ENCODE measurements at places on chromosomes 13 and 19.
A peak's percentile ranks its signal among the peaks of the same experiment; 100 is the strongest.

- DNase-seq, result no peak
These were observed 8.5 kb upstream of the SLC25A15 start for GRCh38 chr13:40780822-40781401.

GRCh38 chr13:30966101-30966500 lies 33.6 kb downstream of the TEX26 start:
- DNase-seq, result no peak

- DNase-seq, result no peak
These were observed 1.1 kb downstream of the CNOT3 start for GRCh38 chr19:54138489-54139256.

GRCh38 chr19:43572171-43572588 lies 3.1 kb downstream of the XRCC1 start:
- no peak for DNase-seq

GRCh38 chr13:33262062-33262487 lies 23.5 kb downstream of the STARD13 start:
- peak; percentile 39 for DNase-seq

GRCh38 chr19:46919324-46919723 lies 58.5 kb downstream of the ARHGAP35 start:
- DNase-seq, result no peak

DNA sequence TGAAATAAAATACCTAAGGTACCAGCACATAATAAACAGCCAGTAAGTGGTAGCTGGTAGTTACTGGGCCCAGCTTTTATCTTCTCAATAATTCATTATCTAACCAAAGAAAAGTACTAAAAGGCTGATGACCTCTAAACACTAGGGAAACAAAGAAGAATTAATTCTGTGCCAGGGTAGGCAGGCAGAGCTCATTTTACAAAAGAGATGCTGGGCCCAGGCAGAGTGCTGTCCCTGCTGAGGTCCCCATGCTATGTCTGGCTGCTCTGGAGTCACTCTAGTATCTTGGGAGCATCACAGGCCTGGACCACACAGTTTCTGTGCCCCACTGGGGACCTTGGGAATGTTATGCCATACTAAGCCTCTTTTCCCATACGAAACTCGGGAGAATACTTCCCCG lies 18.2 kb downstream of the ZNF507 start:
- no peak for DNase-seq

- DNase-seq, result no peak
These were observed 440.4 kb upstream of the PRR20A start for GRCh38 chr13:56700324-56700723.

- peak; percentile 29 for DNase-seq
These were observed 25.0 kb upstream of the TNFSF11 start for GRCh38 chr13:42548731-42549551.

GRCh38 chr19:54029301-54029700 lies 34.4 kb downstream of the VSTM1 start:
- DNase-seq, result no peak

GRCh38 chr19:45097776-45098520 lies 5.0 kb downstream of the PPP1R37 start:
- DNase-seq, result no peak

DNA sequence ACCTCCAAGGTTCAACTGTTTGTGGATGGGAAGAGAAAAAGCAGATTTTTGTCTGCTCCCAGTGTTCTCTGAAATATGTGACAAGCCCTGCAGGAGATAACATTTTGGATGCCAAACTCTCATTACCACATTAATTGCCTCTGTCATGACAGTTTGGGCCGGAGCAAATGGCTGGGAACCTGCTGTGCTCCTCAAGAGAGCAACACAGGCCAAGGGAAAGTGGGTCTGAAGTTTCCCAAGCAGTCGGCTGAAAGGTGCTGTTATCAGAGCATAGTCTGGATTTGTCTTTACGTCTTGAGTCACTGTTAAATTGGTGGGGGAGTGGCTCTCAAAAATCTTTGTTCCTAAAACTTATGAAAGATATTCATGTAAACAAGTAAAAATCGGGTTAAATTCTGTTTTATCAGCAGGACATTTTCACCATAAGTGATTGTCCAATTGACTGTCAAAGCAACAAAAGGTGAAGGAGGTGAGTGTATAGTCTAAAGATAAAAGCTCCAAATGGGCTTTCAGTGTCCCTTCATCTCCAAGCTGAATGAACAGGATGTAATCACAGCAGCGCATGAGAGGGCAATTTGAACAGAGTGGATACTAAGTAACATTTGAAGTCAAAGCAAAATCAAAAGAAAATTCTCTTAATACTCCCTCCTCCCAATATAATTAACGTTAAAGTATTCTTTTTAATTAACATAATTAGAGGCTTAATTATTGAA lies 844.8 kb downstream of the PCDH17 start:
- DNase-seq, result no peak

DNA sequence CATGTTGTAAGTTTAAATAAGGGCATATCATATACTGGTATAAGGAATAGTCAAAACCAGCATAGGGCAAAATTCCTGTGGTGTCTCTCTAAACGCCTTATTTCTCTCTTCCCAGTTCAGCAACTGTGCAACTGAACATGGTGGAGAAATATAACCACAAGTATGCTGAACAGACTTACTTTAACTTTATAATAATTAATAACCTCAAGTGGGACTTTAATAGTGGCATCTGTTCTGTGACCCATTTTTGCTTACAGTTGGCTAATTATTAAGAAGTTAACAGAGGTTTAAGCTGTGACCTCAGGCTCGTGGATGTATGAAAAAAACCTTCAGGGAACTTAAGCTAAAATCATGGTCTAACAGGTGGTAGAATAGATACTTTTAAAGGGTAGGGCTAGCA lies 54.3 kb downstream of the MICU2 start:
- no peak for DNase-seq

GRCh38 chr13:62595976-62596375 lies 1180.3 kb upstream of the PCDH20 start:
- DNase-seq, result no peak

GRCh38 chr19:4676955-4677731 lies 7.0 kb upstream of the MYDGF start:
- DNase-seq, result peak; percentile 34

DNA sequence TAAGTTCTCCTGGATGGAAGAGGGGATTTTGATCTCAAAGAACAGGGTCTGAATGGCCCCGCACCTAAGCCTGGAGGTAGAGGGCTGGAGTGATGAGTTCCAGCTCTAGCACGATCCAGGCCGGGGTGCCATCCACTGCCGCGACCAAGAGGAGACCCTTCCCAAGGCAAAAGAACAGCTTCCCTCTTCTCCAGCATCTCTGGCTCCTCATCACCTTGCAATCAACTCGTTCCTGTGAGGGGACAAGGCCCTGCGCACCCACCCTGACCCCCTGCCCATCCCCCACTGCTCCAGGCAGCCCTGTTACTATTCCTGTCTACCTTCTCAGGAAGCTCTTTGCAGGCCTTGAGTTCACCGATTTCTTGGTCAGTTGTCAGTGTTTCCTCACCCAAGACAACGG lies 17.8 kb downstream of the COL4A1 start:
- no peak for DNase-seq

- no peak for DNase-seq
These were observed 40.5 kb upstream of the POMP start for GRCh38 chr13:28618230-28618994.

- no peak for DNase-seq
These were observed 1151.0 kb downstream of the DIAPH3 start for GRCh38 chr13:59012731-59013130.

DNA sequence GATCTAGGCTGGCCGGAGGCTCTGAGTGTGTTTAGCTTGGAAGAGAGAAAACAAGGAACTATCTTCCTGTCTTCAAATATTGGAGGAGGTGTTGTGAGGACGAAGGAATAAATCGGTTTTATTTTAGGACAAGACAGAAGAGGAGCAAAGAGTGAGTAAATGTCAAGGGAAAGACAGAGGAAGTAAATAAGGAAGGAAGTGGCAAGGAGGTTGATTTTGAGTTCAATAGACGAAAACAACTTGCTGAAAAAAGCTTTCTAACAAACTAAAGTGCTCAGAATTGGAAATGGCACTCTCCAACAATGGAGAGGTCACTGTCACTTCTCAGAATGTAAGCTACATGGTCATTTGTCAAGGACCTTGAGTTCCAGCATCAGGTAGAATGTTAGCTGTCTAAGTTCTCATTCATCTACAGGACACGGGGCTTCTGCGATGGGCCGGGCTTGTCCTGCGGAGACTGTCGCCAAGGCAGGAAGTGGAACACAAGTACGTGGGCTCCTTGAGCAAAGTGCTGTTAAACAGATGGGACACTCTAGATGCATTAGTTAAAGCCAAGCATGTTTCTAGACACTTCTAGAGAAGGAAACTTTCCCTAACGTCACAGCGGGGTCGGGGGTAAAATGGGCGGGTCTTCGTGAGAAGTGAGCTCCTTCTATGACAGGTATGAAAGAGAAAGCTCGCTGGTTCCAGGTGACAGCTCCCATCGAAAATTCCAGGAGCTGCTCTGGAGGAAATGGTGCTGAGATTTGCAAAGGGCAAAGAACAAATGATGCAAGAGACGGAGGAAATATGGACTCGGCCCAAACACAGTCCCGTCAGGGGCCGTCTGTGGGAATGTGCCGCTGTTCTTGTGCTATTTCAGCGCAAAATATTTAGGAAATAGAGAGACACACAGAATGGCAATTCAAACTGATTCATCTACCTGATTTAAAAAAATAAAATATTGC lies 103.9 kb upstream of the UBL3 start:
- no peak for DNase-seq

GRCh38 chr19:33665776-33666595 lies 44.2 kb downstream of the CHST8 start:
- DNase-seq, result no peak

DNA sequence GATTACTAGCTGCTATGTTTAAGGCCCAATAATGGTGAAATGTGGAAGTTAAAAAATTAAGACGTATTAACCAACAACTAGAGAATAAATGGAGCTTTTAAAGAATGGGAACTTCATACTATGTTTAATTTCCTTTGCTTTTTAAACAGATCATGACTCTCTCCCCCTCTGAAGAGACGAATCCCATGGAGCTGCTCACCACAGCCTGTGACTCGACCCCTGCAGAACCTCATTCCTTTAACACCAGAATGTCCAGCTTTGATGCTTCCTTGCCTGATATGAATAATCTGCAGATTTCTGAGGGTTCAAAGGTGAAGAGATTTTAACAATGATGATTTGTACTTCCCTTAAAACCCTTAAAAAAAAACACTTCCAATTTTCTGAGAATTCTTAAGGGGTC lies 53.0 kb downstream of the ZAR1L start:
- no peak for DNase-seq

- DNase-seq, result no peak
These were observed 234.3 kb downstream of the DACH1 start for GRCh38 chr13:71632721-71633120.

DNA sequence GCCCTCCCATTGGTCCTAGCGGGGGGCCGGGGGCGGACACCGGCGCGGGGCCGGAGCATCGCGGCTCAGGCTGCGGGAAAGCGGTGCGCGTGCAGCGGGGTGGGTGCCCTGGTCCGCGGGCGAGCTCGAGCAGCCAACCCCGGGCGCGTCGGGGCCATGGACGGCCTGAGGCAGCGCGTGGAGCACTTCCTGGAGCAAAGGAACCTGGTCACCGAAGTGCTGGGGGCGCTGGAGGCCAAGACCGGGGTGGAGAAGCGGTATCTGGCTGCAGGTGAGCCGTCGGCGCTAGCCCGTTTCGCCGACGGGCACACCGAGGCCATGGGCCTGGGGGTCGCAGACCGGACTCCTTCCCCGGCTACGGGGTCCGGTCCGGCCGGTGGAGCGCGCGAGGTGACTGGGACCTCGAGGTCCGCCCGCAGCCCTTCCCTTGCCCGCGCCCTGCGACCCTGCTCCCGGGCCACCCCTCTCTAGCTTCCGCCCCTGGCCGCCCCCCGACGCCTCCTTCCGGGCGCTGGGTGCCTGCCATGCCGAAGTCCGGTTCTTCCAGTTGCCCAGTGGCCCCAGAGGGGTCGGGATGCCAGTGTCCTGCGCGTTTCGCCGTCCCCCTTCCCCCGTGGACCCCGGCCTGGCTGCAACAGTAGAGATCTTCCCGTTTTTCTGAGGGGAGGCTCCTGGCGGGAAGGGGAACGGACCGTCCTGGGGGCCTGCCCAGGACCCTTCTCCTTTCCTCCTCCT lies at the start of gene REEP6:
TSS of gene REEP6 (plus strand) at position 68 of the 735 bp plus-strand sequence. CDS start at position 157, 89 bp downstream.
- no peak for DNase-seq

- no peak for DNase-seq
These were observed 19.2 kb downstream of the LPAR6 start for GRCh38 chr13:48393698-48394085.

DNA sequence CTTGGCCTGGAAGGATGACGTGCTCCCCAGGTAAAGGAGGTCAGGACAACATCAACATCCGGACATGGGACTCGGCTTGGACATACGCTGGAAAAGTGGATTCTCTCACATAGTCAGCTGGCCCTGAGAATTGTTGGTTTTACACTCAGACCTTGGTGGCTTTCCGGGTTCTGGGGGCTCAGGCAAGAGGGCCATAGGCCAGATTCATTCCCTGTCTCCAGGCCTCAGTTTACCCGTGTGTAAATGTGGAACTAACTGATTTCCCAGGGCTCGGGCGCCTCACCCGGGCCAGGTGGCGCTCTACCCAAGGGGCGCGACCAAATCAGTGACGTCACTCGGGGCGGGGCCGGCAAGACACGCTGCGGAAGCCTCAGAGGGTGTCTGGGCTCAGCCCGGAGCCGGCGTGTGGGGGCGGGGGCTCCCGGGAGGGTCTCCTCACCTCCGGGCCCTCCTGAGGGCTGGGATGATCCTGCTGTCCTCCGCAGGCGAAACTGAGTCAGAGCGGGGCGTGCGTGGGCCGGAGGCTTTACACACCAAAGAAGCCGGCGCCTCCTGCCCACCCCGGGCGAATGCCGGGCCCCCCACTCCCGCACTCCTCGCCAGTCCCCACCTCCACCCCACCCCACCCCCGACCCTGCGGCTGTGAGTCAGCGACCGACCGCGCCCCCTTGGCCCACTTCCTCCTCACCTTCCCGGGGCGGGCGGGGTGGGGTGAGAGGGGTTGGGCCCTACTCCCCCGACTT lies 862 bp upstream of the VASP start:
- peak; percentile 98 for DNase-seq

Data from transverse colon (tissue), 4 donors.